ENCODE measurements at places on chromosomes 6 and 20.

DNA sequence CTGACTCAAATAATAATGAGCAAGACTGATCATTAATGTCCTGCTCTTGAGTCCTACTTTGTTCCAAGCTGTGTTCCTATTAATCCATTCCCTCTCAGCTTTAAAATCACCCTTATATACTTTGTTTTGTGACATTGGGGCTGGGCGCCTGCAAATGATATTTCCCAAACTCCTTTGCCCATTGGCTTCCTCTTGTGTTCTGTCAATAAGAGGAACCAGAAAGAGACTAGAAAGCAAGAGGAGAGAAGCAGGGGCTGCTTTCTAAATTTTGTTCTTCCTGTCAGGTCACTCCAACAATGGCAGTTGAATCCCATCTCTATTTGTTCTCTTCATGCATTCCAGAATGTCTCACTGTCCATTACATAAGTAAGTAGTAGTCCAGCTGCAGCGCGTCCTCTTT lies 21.6 kb upstream of the TRIM27 start:
- no peak for DNase-seq

DNA sequence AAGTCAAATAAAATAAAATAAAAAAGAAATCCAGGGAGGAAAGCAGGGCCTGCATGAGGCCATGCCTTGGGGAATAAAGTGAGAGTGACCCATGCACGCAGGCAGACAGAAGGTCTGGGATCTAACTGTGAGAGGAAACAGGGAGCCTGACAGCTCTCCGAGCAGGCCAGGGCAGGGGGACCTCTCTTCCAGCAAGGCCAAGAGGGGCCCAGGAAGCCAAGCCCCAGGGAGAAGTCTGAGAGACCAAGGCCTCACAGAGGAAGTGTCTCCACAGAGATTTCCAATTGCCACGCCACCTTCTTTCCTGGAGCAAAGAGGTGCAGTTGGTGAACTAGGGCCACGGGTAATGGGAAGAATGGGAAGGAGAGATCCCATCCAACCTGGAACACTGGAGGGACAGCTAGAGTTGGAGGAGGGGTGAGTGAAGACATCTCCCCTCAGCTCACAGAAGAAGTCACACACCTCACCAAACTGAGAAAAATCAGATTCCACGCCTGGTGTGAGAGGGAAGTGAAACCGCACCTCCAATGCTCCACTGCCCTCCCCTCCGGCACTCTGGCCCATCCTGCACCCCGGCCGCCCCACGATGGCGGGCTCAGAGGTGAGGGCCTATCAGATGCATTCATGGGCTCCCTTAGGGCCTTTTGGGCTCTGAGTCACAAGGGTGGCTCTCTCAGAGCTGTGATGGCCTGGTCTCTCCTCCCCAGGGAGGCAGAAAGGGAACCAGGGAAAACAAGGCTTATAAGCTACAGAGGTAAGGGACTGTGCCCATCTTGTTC lies 25.1 kb upstream of the TAF8 start:
- no peak for DNase-seq

GRCh38 chr6:143198312-143198711 lies 137.6 kb downstream of the AIG1 start:
- no peak for DNase-seq

DNA sequence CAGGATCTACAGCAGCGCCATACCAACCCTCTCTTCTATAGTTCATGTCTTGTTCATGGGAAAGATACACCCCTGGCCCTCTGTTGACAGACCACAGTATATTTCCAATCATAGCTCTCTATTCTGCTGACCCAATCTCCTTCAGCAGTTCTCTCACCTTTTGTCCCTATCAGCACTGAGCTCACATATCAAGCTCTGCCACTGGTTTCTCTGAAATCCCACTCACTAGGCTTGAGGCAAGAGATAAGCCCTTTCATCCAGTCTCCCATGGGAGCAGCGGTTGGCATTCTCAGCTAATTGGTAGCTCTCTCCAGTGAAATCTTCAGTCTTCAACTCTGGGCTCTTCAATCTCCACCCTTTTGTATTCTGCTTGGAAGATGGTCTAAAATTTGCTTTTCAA lies 313.4 kb downstream of the GJA1 start:
- no peak for DNase-seq

- no peak for DNase-seq
Measured at GRCh38 chr6:166007349-166008263, 160.0 kb downstream of the TBXT start.

DNA sequence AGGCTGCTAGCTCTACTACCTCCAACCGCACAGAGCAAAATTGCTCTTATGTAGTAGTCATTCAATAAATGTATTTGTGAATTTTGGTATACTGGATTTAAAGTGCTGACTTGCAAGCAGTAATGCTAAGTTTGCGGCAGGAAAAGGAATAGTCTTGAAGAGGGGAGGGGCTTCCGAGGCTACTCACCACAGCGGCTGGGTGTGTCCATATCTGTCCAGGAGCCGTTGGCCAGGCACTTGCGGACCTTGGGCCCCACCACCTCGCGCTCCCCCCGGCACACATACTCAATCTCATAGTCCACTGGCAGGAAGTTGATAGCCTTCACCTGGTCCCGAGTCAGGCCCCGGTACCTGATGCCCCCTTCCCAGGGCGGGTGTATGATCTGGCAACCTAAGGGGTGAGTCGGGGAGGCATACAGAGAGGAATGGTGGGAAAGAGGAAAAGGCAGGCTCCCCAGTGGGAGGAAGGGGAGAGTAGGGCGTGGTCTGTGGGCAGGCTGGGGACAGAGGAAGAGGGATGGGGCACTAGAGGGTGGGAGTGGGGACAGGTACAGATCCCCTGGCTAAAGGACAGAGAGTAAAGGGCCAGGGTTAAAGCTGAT lies 1.7 kb downstream of the GABBR1 start:
- peak; percentile 36 for DNase-seq

GRCh38 chr6:37521674-37522073 lies 22.0 kb upstream of the CCDC167 start:
- DNase-seq, result no peak

DNA sequence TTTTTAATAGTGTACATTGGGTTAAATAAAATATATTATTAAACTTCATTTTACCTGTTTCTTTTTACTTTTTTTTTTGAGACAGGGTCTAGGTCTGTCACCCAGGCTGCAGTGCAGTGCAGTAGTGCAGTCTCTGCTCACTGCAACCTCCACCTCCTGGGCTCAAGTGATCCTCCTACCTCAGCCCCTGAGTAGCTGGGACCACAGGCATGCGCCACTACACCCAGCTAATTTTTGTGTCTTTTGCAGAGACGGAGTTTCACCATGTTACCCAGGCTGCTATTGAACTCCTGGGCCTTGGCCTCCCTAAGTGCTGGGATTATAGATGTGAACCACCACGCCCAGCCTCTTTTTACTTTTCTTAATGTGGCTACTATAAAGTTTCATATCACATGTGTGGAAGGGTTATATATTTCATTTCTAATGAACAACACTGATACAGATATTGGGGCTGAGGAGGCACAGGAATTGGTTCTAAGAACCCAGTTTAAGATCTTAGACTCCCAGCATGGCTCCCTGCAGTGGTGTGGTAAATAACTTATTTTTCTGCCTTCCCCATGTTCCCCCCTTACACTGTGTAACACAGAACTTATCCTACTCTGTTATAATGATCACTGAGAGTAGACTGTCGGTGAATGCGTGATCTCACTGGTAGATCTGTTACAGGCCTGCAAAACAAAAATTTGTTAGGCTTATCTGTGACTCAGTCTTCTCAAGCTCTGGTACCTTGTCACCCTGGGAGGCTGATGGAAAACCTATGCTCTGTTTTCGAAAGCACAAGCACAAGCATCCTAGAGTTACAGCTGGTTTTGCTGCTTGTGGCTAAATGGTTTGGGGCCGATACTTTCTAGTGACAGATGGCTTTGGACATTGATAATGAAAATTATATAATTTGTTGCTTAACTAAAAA lies 5.8 kb upstream of the ATXN1 start:
- no peak for DNase-seq

GRCh38 chr6:139250296-139251044 lies 41.3 kb downstream of the TXLNB start:
- peak; percentile 79 for DNase-seq

GRCh38 chr6:34390531-34391472 lies 1.7 kb downstream of the NUDT3 start:
- DNase-seq, result no peak

- DNase-seq, result no peak
Measured at GRCh38 chr20:2253256-2253655, 42.5 kb upstream of the TGM3 start.

DNA sequence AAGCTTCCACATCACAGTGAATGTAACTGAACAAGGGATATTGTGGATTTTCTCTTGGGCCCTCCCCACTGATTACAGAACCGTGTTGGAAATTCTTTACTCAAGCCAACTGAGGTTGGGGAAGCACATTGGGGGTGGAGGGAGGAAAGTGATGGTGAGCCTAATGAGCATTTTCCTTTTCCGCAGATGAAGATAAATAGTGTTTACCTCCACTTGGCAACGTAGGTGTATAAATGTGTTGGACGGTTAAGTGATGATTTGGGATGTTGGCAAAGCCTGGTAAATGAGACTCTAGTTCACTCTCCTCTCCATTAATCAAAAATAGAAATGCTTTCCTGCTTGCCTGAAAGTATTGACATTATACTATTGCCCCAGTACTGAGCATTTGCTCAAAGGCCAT lies 27.1 kb upstream of the NRN1 start:
- no peak for DNase-seq

- DNase-seq, result no peak
Measured at GRCh38 chr20:23228912-23229311, 121.7 kb upstream of the NXT1 start.

DNA sequence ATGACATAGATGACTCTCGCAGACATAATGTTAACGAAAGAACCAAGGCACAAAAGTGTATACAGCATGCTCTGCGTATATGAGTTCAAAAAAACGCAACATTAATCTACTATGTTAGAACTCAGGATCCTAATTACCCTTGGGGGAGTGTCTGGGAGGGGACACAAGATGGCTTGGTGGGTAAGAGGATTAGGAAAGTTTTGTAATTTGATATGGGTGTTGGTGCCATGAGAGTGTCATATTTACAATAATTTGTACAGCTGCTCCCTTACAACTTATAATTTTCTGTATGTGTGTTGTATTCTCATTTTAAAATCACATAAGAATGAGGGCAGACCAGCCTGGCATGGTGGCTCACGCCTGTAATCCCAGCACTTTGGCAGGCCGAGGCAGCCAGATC lies 38.6 kb downstream of the TFEB start:
- DNase-seq, result no peak

Data from WTC11 (cell line).